ENCODE measurements at places on chromosomes 3 and 15.

DNA sequence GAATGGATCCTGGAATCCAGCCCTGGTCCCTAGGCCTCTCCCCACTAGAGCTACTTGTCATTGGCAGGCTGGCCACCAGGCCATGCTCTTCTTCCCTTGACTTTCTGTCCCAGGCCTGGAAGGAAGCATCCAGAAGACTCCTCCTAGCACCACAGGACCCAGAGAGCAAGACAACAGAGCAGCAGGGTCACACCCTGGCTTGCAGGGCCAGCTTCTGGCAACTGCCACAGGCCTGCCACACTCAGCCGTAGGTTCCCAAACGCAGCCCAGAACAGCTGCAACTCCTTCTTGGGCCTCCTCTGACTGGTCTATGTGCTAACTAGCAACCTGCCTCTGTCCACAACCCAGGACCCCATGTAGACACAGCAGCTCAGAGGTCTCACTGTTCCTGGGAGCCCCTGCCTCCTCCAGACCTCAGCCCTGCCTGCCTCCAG lies 36.8 kb upstream of the RPL32 start:
- no peak for DNase-seq

- DNase-seq, result no peak
Observed at GRCh38 chr15:90031231-90031791, 30.2 kb downstream of the ZNF710 start.

DNA sequence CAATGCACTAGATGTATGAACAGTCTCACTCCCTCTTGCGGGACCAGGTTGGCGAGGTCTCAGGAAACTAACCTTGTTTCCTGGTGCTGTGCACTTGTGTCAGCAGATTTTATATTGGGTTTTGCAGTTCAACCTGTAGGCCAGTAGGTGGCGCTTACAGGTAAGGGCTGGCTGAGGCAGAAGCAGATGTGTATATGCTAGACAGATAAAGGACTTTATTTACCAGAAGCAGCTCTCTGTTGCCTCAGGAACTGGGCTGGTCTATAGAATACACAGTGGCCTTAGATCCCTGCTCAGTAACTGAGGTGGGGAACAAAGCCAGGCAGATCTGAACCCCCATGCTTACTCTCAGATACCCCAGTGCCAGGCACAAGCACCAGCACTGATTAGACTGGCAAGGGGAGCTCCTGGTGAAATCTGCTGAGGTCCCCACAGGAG lies 296.8 kb downstream of the DOCK3 start:
- peak; percentile 48 for DNase-seq

DNA sequence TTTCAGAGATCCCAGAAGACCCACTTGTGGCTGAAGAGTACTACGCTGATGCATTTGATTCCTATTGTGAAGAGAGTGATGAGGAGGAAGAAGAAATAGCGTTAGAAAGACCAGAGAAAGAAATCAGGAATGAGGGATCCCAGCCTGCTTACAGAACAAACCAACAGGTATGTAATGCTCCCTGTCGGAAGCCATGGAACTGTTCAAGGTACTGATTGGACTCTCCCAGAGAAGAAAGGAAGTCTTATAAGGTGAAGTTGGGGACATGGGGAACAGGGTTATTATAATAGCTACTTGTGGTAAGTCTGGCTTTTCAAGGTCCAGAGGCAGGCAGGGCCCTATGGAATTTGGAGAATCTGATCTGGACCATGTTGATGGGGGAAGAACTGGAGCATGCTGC lies 153.1 kb upstream of the NUDT16 start:
- DNase-seq, result no peak

DNA sequence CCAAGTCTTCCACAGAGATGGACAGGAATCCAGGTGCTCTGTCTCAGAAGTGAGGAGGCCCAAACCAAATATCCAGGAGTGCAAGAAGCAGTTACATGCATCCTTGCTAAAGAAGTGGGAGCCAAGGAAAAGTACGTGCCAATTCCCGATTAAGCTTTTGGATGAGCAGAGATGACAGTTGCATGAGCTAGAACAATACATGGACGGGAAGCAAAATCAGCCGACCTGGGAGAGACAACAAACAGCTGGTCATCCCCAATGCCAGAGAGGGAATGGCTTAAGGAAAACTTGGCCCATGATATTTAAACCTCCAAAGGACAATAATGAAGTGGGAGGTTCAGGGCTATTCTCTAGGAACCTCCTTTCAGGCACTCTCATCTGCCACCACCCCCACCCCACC lies 86.0 kb upstream of the ABHD17C start:
- DNase-seq, result no peak

DNA sequence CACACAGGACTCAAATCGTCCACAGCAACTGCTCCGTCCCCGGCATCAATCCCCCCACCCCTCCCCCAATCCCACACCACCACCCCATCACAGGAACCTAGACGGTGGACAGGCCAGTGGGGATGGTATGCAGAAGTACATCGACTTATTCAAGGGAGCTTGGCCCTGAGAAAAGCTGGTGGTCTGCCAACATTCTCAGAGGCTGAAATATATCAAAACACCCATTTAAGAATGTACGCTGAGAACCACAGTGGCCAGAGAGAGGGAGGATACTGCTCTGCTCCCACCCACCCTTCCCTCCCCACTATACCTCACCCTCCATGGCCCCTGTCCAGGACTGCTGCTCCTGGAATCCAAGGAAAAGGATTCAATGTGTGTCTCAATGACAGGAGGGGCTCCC lies 12.4 kb upstream of the USP3 start:
- DNase-seq, result peak; percentile 97

DNA sequence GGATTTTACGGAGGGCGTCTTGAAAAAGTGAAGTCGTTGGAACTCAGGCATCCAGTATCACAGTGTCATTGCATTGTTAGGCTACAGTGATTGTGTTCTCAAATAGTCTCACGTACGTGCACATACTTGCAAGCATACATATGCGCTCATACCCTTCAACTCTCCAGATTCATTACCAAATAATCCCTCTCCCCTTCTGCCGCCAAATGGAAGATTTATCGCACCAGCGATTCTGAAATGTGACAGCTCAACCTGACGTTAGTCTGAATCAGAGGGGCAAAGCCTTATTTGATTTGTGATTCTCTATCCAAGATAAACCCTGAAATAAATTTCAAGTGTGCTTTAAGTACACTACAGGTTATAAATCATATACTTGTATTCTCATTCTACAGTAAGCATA lies 119.4 kb downstream of the GADL1 start:
- DNase-seq, result peak; percentile 78

DNA sequence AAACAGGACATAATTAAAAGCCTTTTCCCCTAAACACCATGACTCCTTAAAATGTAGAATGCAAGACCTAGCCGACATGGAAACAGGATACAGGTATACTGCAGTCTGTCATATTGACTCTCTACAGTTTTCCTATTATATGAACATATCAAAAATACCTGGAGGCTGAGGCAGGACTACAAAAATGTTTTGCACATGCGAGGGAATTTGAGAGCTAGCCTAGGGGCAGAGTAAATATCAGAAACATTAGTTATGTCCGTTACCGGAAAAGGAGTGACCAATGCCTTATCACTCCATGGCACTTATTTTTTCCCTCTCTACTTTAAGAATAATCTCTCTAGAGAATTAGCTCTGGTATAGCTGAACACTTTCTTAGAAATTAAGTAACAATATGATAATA lies 732.3 kb downstream of the TUSC7 start:
- DNase-seq, result no peak

DNA sequence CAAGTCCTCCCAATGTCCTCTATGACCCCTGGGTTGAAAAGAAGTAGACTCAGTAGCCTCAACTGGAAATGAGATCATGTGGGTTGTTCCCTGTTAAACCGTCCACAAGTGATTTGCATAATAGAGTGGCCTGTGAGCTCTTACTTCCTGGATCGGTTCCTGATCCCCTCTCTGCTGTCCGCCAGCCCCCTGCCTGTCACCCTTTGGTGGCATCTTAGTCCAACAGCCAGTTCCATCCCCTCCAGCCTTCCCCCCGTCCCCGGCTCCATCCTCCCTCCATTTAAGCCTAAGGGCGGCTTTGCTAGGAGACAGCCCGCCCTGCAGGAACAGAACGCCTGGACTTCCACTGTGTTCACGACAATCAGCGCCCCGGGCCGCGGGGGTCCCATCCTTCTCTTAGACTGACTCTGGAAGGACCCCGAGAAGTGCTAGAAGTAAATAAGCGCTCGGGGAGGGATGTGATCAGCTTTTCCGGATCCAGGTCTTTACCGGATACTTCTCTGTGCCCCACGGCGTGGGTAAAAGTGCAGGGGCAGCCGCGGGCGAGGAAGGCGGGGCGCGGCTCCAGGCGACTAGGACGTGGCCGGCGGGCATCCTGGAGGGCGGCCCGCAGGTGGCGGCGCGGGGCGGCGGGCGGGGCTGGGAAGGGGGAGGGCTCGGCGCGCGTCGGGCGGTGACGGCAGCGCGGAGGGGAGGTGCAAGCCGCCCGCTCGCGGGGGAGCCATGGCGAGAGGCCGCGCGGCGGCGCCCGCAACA lies 51.2 kb upstream of the ULK4 start:
- peak; percentile 55 for DNase-seq

All from amniotic epithelial cell (primary cell).